ENCODE measurements at places on chromosomes 6 and 20.
A peak's percentile ranks its signal among the peaks of the same experiment; 100 is the strongest.

- DNase-seq, result no peak
Measured at GRCh38 chr6:22883061-22883717, 313.8 kb downstream of the HDGFL1 start.

DNA sequence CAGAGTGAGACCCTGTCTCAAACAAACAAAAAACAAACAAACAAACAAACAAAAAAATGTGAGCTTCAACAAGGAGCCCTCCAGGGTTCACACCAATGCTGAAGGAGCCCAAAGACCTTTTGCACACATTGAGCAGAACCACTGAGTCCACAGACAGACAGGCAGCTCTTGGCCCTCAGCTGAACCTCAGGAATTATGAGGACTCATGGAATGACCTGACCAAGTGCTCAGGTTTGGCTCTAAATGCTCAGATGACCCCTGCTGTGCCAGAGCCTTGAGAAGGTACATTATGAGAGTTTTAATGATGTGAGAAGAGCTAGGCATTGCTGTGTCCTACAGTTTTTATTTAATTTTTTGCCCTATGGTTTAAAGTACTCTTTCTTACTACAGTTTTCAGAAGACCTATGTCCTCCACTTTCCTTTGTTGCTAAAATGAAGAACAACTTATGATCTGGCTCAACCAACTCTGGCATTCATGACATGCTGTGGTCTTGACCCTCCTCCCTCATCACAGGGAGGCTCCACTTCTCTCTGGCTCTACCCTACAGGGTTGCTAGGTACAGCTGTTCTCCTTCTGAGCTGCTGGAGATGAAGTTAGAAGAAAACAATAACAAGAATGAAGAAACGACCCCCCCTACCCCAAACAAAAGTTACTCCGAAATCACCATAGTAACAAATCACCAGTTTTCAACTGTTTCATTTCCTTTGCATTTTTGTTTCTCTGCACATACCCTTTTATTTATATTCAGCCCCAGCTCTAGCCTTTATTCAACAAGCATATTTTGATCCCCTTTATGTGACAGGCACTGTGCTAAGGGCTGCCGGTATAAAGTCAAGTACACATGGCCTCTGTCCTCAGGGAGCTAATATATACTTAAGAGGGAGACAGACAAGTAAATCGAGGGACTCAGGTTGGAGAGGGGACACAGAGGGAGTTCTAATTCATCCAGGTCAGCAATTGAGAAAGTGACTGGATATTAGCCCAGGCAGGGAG is 128.7 kb upstream of the TRAF3IP2 start:
- no peak for DNase-seq

DNA sequence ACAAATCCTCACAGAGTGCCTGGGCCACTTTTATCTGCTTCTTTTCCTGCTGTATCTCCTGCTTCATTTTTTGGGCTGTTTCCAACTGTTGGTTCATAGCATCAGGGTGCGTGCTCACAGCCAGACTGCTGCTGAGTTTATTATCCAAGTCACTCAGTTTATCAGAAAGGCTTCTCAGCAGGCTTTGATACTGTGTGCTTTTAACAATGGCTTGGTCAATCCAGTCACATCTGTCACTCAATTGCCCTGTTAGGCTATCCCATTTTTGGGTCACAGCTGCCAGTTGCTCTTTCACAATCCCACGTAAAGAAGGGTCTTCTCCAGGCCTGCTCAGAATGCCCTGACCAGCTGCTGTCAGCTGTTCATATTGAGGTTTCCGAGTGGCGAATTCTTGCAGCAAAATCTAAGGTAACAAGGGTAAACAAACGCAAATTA is 87.2 kb downstream of the DST start:
- no peak for DNase-seq

GRCh38 chr6:36953931-36954261 is 642 bp upstream of the PI16 start:
- DNase-seq, result no peak

DNA sequence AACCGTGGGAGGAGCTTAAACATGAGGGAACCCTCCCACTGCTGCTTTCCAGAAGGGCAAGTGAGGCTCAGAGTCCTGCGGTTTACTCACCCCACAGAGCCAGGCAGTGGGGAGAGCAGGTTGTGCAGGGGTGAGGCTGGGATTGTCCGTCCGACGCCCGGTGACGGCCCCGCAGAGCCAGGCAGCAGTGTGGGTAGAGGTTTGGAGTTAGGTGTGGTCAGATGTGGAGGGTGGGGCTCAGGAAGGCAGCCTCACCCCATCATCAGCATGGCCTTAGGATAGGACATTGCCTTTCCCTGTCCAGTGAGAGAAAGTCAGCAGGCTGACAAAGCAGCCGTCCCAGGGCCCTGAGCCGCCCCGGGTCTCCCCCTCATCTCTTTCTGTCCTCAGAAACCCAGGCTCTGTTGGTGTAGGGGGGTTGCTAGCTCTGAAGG is 234.6 kb downstream of the DLL1 start:
- no peak for DNase-seq

DNA sequence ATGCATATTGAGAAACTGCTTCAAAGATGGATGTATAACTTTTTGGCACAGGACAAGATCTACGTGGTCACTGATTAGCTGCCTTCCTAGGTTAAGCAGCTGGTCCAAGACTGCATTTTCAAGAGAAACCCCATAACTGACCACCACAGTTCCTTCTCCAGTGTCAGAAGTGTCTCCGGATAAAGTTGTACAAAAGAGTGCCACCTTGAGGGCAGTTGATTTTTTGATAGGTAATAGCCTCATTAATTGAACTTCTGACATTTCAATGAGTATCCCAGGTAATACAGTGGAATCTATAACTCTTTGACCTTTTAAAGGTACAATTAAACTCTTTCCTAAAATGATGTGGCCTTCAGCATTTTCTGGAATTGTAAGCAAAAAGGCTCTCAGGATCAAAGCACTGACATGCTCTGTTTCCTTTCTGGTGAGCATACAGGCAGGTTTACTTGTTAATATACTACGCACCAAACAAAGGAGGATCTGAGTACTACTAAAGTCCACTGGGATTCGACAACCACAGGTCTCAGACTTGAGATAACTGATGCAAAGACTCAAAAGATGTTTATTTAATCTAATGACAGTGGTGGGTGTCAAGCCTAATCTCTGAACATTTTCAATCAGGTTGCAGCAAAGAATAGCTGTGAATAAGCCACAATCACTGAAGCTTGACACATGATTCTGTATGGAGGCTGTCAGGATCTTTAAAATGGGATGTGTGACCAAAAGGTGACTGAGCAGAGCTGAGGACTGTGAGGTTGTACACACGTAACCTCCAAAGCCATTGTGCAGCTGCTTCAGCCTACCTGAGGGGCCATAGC is 21.2 kb downstream of the MKKS start:
- DNase-seq, result no peak

- no peak for DNase-seq
Measured at GRCh38 chr6:16045238-16045637, 83.6 kb upstream of the MYLIP start.

GRCh38 chr6:7633361-7633760 is 43.4 kb downstream of the SNRNP48 start:
- DNase-seq, result no peak

- no peak for DNase-seq
Measured at GRCh38 chr20:19320005-19320404, 107.6 kb downstream of the SLC24A3 start.

- no peak for DNase-seq
Measured at GRCh38 chr6:123598011-123598410, 38.7 kb downstream of the TRDN start.

- no peak for DNase-seq
Measured at GRCh38 chr6:101758368-101758767, 364.9 kb downstream of the GRIK2 start.

DNA sequence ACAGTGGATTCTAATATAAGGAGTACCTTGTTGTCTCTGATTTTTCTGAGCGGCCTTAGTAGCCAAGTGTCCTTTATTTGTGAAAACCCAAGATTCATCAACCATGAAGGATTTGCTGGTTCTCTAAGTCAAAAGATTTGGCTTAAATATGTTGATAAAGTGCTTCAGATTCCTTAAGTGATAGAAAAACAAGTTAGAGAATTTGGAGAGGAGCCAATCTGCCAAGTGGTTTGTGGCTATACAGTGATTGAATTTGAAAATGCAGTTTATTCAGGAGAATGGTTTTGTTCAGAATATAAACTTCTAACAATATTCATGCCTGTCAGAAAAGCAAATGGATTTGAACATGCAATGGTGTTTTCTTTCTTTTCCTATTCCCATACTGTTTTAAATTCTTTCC is 54.8 kb downstream of the CAP2 start:
- no peak for DNase-seq

GRCh38 chr20:21125072-21125848 is 622 bp upstream of the KIZ start:
- DNase-seq, result peak; percentile 66
